GM19239 (cell line): ENCODE measurements at places on chromosomes 11 and 22.

DNA sequence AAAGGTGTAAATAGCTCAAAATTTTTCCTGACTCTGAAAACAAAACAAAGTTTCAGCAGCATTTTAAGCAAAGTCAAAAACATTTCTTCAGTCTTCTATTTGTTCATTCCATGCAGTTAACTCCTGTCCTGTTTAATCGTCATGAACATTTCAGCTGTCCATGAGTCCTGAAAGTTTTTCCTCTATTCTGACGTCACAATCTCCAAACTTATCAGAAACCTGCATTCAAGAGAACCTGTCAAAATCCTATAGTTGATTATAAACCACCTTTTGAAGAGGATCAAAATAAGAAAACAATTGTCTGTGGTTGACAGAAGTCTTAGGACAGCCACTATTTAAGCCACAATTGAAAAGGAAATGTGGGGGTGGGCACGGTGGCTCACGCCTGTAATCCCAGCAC is 15.4 kb downstream of the FOLR3 start:
- no peak for DNase-seq

GRCh38 chr11:22785251-22785650 is 44.4 kb downstream of the SVIP start:
- no peak for DNase-seq

DNA sequence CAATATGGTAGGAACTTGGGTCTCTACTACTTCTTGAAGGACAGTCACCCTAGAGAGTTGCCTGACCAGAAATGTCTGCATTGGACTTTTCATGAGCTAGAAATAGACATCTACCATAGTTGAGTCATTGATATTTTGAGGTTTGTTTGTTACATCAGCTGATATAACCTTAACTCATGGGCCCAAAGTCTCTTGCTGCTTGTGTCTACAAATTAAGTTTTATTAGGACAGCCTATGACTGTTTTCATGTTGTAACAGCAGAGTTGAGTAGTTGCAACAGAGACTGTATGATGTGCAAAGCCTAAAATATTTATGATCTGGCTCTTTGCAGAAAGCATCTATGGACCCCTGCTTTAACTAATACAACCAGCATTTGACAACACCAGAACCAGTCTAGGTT is 155.3 kb downstream of the MIAT start:
- DNase-seq, result no peak

GRCh38 chr11:86629045-86629706 is 43.2 kb downstream of the ME3 start:
- no peak for DNase-seq

DNA sequence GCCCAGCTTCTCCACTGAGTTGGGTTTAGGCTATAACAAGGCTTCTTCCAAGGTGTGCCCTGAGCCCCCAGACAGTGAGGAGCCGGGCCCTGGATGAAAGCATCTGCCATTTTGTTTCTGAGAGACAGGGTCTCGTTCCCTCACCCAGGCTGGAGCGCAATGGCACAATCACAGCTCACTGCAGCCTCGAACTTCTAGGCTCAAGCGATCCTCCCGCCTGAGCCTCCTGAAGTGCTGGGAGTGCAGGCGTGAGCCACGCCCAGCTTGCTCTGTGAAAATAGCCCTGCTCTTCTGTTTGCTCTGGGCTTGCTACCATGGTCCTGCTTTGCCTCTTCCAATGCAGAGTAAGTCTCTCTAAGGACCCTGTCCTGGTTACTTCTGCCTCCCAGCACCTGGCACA is 6.7 kb downstream of the DENND6B start:
- DNase-seq, result no peak
